ENCODE measurements at places on chromosomes 6 and 20. TPM values are rescaled to one million over a fixed set of nuclear protein-coding genes. Genes with fewer than 3 reads are reported as not detected.

PRR18 gene
- total RNA-seq, result not detected

HMGCLL1 gene
- total RNA-seq, result 0.51 TPM

RIMS1 gene
- total RNA-seq, result 3.9 TPM

ECI2 gene
- total RNA-seq, result 157 TPM

MOG gene
- not detected for total RNA-seq

C20orf144 gene
- under 0.01 TPM for total RNA-seq

FOXP4 gene
- 1.3 TPM for total RNA-seq

PTCRA gene
- not detected for total RNA-seq

FOXC1 gene
- total RNA-seq, result 0.66 TPM

NOX3 gene
- total RNA-seq, result not detected

THBS2 gene
- total RNA-seq, result 269 TPM

SPATA2 gene
- total RNA-seq, result 1.0 TPM

TRERF1 gene
- total RNA-seq, result 4.1 TPM

TFAP2D gene
- total RNA-seq, result not detected

DNA sequence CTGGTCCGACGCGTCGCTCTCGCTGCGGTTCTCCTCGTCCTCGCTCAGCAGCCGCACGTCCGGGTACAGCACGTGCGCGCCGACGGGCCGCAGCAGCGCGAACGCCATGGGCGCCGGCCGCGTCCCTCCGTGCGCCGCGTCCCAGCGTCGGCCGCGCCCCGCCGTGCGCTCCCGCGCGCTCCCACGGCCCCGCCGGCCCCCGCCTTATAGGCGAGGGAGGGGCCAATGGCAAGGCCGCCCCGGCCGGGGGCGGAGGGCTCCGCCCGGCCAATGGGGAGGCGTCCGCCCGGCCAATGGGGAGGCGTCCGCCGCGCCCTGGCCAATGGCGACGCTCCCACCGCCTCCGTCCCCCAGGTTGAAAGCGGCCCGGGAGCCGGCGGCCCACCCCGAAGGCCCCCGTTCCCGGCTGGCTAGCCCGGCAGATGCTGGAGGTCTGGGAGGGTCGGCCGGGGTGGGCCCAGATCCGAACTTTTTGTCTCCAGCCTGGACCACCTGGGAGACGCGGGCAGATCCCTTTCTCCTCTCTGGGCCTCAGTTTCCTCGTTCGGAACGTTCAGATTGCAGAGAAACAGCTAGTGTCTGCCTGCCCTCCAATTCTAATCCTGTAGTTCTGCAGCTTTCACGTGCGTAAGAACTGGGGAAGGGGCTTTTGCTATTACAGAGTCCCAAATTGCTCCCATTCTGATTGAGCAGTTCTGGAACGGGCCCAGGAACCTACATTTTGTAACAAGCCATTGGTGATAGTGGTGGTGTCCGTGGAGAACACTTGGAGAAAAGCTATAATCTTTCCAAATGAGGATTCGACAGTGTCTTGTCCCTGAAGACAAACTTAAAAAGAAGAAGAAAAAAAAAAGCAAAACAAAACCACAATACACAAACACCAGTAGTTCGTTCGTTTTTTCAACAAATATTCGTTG lies at the start of gene TCF15:
TSS of gene TCF15 (minus strand) at position 180 of the 917 bp plus-strand sequence. CDS start at position 108, 72 bp downstream.
- no peak for DNase-seq

- peak; percentile 21 for DNase-seq
Observed at GRCh38 chr6:165889636-165890403, 226.8 kb upstream of the PDE10A start.

GRCh38 chr6:48490658-48491057 lies 379.7 kb upstream of the PTCHD4 start:
- no peak for DNase-seq

DNA sequence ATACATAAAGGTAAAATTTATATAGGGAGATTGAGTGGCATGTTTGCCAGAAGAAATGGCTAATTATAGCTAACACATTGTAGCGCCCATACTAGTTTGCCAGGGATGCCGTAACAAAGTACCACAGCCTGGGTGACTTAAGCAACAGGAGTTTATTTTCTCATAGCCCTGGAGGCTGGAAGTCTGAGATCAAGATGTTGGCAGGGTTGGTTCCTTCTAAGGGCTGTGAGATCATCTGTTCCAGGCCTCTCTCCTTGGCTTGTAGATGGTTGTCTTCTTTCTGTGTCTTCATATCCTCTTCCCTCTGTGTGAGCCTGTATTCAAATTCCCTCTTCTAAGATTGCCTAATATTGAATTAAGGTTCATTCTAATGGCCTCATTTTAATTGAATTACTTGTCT lies 417.5 kb upstream of the OPRM1 start:
- DNase-seq, result no peak

- no peak for DNase-seq
Observed at GRCh38 chr6:111445861-111446267, 37.2 kb downstream of the REV3L start.

GRCh38 chr6:56388415-56388755 lies 141.0 kb upstream of the COL21A1 start:
- DNase-seq, result no peak

- DNase-seq, result no peak
Observed at GRCh38 chr20:37238426-37238825, 23.2 kb downstream of the GHRH start.

GRCh38 chr20:4502756-4503155 lies 219.0 kb upstream of the PRND start:
- no peak for DNase-seq

DNA sequence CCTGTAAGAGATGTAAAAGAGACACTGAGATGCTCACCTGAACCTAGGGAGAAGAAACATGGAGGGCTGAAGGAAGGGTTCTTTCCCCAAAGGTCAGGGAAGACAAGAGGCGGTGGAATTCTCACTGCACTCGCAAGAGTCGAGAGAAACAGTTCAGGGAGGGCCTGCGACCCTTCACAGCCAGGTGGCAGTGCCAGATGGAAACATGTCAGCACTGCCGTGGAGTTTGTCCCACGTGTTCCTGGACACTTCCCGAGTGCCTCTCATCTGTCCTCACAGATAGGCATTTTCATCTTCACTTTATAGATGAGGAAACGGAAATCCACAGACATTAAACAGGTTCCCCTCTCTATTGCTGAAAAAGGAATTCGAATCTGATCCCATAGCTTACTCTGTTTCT lies 70.4 kb upstream of the SYNJ2 start:
- DNase-seq, result no peak

DNA sequence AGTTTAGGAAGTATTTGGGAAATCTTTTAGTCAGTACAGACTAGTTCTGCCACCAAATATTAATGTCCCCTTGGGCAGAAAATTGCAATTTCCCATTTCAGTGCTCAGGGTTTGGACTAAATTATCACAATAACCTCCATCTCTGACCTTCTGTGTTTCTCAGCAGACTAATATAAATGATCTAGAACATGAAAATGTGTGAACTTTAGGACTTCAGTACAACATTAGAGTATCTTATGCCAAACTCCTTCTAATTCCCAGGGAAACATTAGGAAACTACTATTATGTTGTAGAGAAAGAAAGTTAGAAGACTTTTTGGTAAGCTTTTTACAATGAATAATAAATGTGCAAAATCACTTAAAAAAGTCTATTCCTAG lies 1087.6 kb upstream of the CITED2 start:
- DNase-seq, result no peak

DNA sequence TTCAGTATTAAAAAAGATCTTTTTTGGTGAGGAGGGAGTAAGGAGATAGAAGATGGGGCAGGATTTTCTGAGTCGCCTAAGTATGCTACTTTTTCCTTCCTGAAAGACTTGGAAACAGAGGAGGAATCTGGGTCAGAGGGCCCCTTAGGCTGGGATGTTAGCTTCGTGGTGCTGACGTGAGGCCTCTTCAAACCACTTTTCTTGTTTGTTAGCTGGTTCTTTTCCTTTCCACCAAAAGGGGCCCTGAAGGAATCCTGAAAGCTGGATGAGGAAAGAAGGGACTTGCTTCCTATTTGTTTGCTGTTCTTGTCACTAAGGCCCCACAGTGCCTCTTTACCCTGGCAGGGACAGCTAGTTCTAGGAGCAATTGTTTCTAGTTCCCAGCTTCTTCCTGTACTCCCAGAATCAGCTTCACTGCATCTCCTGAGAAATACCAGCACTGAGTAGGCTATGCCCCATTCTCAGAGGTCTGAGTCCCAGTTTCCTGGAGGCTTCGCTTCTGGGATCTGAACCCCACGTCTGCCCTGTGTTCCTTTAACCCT lies 2.2 kb upstream of the IL20RA start:
- DNase-seq, result no peak

DNA sequence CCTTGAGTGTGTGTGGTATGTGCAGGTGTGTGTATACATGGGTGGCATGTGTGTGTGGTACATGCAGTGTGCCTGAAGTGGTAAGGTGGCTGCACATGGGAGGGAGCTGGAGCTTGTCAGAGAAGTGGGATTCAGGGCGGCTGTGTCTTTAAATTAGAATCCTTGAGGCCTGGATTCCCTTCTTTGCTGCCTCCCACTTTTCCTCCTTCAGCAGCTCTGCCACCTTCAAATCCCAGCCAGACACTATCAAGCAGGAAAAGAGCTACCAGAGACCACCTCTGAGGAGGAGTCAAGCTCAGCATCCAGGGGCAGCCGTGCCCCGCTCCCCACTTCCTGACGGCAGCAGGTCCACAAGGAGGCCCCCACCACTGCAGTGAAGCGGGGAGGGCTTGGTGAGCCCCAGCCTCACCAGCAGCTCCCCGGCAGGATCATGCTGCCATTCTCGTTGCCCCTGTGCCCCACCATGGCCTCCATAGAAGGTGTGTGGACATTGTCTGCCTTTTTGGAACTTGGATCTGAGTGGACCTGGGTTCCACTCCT lies 131.0 kb upstream of the MLN start:
- no peak for DNase-seq

GRCh38 chr6:128731249-128732165 lies 151.4 kb upstream of the LAMA2 start:
- DNase-seq, result peak; percentile 39

DNA sequence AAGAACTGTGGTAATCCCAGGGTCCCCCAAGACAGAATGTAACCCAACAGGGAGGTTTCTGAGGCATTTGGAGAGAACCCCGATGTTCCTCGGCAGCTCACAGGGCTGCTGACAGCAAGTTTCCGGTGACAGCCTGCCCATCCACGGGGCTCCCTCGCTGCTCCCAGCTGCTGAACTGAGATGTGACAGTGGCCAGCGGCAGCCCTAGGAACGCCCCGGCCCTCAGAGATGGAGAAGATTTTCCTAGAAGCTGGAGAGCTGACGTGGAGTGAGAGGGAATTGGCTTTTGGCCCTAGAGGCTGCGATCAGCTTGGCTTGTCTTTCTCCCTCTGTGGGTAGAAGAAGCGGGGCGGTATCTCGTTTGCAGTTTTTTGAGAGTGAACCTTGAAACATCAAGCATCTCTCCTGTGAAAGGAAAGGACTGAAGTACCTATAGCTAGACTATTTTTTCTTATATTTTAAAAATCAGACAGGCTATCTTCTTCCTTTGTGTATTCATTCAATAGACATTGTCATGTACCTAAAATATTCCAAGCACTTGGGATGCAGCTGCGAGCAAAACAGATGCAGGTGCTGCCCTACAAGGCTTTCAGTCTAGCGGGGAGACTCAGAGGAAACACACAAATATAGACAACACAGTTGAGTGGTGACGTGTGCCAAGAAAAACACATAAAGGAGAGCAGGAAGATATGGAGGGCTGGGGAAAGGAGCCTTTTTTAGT lies 28.4 kb upstream of the NFATC2 start:
- peak; percentile 31 for DNase-seq

DNA sequence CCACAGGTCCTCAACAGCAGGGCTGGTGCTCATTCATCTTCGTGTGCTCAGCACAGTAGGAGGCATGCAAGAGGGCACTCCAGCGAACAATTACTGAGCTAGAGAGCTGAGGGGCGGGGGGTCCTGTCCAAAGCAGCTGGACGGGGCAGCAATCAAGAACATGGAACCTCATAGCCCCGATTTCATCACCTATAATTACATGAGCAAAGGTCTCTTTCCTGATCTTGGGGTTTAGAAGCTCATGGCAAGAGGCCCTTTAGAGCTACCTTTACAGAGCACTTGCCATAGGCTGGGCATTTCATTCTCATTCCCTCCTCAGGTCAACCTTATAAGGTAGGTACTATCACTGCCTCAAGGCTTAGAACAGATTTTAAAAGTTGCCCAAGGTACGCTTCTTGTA lies 10.4 kb downstream of the MOCS1 start:
- DNase-seq, result no peak

DNA sequence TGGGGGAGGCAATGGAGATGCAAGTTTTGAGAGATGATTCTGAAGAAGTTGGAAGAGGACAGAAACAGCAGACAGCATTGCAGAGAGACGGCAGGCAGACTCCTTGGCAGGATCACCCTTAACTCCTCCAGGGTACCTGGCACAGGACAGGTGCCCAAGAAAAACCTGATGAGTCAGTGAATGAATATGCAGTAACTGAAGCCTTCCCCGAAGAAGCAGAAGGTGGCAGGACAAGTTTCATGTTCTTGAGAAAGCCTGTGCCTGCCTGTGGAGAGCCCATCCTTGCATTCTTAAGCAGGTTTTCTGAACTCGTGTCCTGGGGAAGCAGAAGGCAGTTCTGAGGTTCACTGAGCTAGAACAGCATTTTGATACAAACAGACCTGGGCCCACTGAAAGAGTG lies 79.6 kb upstream of the SASH1 start:
- no peak for DNase-seq

DNA sequence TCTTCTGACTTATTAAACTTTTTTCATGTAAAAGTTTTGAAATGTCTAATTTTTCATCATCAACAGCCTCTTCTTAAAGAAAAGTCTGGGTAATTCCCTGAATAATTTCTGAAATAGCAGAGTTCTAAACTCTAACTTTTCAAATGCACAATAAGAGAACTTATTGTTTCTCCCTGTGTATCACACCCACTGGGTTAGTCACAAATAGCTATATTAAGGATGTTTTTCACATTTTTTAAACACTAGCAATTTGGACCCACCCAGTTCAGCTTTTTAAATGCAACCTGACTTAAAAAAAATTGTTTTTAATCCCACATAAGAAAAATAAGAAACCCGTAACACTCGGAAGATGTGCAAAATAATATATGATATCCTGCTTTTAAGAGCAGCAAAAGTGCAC lies 61.4 kb upstream of the UTRN start:
- no peak for DNase-seq

- DNase-seq, result no peak
Observed at GRCh38 chr6:92459606-92460005, 959.8 kb downstream of the EPHA7 start.

DNA sequence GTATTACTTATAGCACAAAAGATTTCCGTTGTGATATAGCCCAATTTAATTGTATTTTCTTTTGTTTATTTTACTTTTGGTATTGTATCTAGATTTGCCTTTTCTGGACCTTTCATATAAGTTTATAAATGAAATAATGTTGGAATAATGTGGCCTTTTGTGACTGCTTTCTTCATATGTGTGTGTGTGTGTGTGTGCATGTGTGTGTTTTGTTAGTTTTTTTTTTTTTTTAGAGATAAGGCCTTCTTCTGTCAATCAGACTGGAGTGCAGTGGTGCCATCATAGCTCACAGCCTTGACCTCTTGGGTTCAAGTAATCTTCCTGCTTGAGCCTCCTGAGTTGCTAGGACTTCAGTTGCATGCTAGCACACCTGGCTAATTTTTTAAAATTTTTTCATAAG lies 37.8 kb upstream of the ASXL1 start:
- no peak for DNase-seq

GRCh38 chr20:47489448-47489872 lies 12.2 kb upstream of the NCOA3 start:
- no peak for DNase-seq

GRCh38 chr6:52136934-52137467 lies 49.2 kb upstream of the IL17A start:
- no peak for DNase-seq

GRCh38 chr20:37346236-37346534 lies 245 bp downstream of the SRC start:
- no peak for DNase-seq

GRCh38 chr6:9825526-9825925 lies 589.3 kb downstream of the TFAP2A start:
- DNase-seq, result peak; percentile 23

GRCh38 chr6:46184114-46184513 lies 13.3 kb upstream of the ENPP5 start:
- peak; percentile 92 for DNase-seq

Measured in fibroblast of lung (primary cell).